ENCODE measurements at places on chromosomes 5 and 9. TPM values are rescaled to one million over a fixed set of nuclear protein-coding genes. Genes with fewer than 3 reads are reported as not detected.

The SPARC gene
- 401 TPM for total RNA-seq

The LURAP1L gene
- total RNA-seq, result 23.2 TPM

The ANGPTL2 gene
- total RNA-seq, result 96.7 TPM

The DND1 gene
- total RNA-seq, result 0.95 TPM

- no peak overlapping the region for H3K4me3 ChIP-seq
- no peaks in the 10 kb centered on the region for H3K27me3 ChIP-seq
- H3K4me1 ChIP-seq, result no peaks in the 10 kb centered on the region
- DNase-seq, result no peak
These were observed 15.3 kb upstream of the LIX1 start for GRCh38 chr5:97157689-97158088.

The HBEGF gene
- total RNA-seq, result 17.6 TPM

The FTMT gene
- total RNA-seq, result not detected

DNA sequence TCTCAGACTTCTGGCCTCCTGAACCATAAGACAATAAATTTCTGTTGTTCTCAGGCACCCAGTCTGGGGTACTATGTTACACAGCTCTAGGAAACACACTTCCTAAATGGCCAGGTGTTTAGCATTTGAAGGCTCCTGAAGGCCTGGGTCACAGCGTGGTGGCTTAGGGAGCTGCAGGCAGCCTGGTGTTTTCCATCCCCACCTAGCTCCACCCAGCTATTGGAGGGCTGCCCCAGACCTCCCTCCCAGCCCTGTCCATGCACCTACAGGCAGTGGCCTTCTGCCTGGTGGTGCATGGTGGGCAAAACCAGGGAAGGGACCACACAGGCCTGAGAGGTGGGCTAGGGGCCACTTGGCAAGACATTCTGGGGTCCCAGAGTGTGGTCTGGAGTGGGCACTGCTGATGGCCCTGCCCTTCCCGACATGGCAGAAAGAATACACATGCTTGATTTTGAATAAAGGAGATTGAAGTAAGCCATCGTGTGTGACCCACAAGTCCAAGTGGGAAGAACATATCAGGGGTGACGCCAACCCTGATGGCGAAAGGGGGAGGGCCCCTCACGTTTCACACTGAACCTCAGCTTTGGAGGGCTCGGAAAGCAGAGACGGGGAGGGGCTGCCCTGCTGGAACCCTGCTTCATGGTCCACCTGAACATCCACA is 1.3 kb upstream of the SUSD3 start:
- H3K36me3 ChIP-seq, result no peaks in the 10 kb centered on the region
- H3K27me3 ChIP-seq, result no peaks in the 10 kb centered on the region
- H3K4me1 ChIP-seq, result no peaks in the 10 kb centered on the region
- H3K4me3 ChIP-seq, result no peak overlapping the region
- DNase-seq, result no peak

Data from sigmoid colon (tissue), 7 donors.